Central memory CD4-positive, alpha-beta T cell (primary cell): ENCODE measurements at places on chromosomes 13 and 19.
A peak's percentile ranks its signal among the peaks of the same experiment; 100 is the strongest.

DNA sequence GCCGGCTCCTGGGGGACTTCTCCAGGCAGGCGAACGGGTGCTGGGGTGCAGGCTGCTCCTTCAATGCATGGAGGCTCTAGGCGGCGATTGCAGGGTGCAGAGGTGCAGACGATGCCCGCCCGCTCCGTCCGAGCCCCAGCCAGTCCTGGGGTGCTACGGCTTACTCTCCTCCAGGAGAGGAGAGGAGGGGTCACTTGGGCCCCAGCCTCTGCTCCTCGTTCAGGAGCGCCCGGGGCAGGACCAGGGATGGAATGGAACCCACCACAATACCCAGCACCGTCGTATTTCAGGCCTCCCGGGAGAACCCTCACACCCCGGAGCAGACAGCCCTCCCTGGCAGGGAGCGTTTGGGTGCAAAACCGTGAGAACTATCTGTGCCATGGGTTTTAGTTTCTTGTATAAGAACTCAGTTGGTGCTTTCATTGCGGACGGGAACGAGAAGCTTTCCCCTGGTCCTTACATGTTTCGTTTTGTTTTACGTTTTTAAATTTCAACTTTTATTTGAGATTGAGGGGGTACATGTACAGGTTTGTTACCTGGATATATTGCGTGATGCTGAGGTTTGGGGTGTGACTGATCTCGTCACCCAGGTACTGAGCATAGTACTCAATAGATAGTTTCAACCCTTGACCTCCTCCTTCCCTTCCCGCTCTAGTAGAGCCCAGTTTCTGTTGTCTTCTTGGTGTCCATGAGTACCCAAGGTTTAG, 46.8 kb downstream of the ARHGEF18 start:
- DNase-seq = no peak

DNA sequence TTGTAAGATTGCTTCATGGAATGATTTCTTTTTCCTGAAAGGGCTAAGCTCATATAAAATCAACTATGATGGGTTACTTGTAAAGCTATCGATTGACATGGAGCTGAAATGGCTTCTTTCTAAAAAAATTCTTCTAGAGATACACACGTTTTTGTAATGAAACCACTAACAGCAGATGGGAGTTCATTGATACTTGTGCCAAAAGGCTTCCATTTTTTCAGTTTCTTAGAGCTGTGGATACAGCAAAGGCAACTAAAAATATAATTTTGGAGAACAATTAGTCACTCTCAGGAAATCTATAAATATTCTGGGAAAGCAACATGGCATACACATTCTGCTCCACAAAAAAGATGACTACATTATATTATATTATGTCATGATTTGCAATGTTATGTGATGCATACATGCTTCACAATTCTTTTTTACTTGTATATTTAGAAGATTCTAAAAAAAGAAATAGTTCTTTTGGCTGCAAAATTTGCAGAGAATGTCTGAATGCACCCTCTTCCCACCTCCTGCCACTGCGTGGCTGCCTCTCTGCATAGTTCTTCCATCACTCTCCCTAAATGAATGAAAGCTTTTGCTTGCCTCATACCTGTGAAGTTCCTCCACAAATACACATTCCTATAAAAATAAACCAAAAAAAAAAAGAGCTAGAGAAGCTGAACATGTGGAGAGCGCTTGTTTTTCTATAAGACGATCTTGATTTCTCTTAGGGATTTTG, 802.5 kb downstream of the EFNB2 start:
- DNase-seq = no peak

GRCh38 chr13:33184112-33184490, 101.5 kb downstream of the STARD13 start:
- no peak for DNase-seq

- no peak for DNase-seq
These were observed 868 bp upstream of the UBAC2 start for GRCh38 chr13:99199541-99200431.

DNA sequence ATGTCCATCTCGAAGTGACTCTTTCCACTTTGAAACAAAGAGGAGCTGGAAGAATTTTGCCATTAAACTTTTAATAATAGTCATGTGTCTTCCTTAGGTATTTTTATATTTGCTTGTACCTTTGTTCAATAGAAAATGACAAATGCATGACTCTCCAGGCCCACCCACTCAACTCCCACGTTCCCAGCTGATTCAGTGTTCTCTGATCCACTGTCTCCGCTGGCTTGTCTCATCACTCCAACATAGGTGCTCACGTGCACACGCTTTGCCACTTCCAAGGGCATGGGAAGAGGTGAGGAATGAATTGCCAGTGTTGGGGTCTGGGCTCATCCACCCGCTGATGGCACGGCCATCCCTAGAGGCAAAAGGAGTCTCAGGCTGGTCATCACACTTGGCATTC, 24.5 kb downstream of the RASL11A start:
- DNase-seq = no peak

GRCh38 chr19:41958367-41959055, 610 bp downstream of the RABAC1 start:
- DNase-seq = peak; percentile 70

- DNase-seq = no peak
These were observed 447 bp downstream of the NFKBIB start for GRCh38 chr19:38900202-38900629.

GRCh38 chr19:11435833-11436313, 438 bp downstream of the PRKCSH start:
- no peak for DNase-seq
